ENCODE measurements at places on chromosomes 5 and 9.

DNA sequence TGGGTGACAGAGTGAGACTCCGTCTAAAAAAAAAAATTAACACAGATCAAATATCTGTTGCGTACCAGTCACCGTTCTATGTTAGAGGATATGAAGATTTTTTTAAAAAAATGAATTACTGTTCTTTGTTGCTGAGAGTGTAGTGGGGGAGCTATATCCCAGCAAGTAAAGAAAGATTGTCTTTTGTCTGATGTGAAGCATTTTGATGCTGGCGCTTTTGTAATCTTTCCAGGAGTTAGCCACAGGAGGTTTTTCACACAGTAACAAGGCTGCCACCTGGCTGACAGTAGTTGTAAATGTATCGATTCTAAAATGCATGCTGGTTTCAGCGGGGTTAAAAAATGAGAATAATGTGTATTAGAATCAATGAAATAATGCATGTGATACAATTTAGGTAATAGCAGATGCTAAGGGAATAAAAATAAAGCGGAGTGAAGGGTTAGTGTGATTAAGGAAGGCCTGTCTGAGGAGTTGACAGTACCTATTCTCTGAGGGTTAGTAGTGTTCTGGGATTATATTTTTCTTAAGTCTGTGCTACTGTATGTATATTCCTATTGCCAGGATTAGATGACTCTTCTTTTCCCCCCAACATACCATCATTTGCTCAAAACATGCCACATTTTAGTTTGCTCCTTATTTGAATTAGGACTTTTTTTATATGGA, 3.4 kb downstream of the LMNB1 start:
- DNase-seq: peak; percentile 6

DNA sequence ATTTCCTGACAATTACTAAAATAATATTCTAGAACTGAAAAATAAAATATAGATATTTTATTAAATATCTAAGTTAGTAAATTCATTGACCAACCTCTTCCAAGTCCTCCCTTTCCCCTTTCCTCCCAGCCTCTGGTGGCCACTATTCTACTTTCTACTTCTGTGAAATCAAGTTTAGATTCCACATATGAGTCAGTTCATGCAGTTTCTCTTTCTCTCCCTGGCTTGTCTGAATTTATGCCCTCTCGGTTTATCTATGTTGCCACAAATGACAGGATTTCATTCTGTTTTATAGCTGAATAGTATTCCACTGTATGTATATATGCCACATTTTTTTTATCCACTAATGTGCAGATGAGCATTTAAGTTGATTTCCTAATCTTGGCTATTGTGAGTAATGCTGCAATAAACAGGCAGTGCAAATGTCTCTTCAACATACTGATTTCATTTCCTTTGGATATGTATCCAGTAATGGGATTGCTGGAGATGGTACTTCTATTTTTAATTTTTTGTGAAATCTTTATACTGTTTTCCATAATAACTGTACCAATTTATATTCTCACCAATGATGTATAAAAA, 52.3 kb downstream of the WDR36 start:
- DNase-seq: no peak

DNA sequence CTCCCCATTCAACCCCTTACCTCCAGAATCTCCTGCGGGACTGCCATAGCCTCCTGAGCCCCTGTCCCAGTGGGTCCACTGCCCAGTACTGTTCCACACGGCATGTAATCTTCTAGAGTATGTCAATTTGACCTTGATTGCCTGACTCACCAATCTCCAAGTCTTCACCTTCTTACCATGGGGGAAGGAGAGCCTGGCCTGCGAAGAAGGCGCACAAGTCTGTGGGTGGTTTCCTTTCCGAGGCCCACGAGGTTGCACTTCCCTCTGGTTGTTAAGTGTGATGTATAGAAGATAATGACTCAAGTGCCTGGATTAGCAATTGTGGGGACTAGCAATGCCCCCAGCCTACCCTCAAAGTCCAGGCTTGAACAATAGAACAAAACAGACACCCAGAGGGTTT, 8.1 kb upstream of the TENT4A start:
- DNase-seq: no peak

DNA sequence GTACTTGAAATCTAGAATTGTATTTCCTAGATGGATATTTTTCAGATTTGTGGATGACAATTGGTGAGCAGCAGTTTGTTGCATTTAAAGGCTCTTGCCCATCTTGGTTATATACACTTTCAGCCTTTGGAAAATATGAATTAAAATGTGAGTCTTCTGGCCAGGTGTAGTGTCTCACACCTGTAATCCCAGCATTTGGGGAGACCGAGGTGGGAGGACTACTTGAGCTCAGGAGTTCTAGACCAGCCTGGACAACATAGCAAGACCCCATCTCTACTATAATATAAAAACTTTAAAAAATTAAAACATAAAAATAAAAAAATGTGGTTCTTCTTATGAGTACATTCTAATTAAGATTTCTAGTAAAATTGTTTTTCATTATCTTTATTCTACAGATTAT, 102.0 kb downstream of the MTREX start:
- DNase-seq: no peak

GRCh38 chr5:130111746-130112145, 207.5 kb downstream of the CHSY3 start:
- no peak for DNase-seq

DNA sequence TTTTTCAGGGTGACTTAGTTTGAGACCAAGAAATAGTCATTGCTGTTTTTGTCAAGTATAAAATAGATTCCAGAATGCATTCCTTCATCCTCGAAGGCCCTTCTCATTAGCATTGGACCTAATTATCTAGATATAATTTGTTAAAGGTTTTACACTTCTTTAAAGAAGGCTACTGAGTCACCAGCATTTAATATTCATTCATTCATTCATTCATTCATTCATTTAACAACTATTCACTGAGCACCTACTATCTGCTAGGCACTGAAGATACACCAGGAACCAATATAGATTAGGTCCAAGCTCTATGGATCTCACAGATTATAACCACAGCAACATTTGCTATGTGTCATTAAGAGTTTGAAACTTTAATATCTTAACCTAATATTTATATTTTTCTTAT, 11.1 kb upstream of the REEP5 start:
- DNase-seq: no peak
